Tibial artery (tissue), 4 donors: ENCODE measurements at places on chromosomes 12 and 14.
A peak's percentile ranks its signal among the peaks of the same experiment; 100 is the strongest.

DNA sequence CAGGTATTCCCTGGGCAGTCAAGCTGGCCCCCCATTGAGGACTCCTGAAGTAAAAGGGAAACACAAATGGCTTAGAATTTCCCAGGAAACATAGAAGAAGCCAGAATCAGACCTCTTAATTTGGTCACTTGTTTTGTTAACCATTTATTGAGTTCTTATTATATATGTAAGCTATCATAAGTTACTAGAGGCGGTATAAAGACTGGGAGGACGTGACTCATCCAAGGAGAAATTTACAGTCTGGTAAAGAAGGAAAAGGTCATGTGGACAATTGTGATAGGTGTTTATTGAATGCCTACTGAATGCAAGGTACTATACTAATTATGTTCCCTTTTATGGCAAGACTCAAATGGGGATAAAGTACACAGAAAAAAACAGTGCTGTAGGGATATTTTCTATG is 146.7 kb downstream of the DYRK2 start:
- no peak for DNase-seq

DNA sequence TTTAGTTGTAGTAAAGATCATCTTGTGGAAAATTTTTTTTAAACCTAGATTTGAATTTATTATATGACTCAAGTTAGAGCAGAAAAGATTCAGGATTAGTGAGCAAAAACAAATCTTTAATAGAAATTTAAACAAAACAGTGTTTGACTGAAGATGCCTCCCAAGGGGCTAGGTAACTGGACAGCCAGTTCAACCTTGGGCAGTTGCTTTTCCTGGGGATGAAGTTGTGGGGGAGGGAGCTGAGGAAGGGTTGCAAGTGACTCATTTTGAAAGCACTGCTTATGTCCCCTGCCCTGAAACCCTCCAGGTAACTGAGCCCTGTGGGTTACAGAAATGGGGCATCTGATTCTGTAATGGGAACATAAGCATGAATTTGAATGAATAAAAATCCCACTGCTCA is 13.1 kb downstream of the CFAP54 start:
- DNase-seq: no peak

- peak; percentile 54 for DNase-seq
Measured at GRCh38 chr14:105863296-105864108, 337.1 kb downstream of the TMEM121 start.

- no peak for DNase-seq
Measured at GRCh38 chr14:91373591-91374254, 43.9 kb downstream of the CCDC88C start.

- no peak for DNase-seq
Measured at GRCh38 chr12:42270596-42270995, 32.5 kb upstream of the YAF2 start.

DNA sequence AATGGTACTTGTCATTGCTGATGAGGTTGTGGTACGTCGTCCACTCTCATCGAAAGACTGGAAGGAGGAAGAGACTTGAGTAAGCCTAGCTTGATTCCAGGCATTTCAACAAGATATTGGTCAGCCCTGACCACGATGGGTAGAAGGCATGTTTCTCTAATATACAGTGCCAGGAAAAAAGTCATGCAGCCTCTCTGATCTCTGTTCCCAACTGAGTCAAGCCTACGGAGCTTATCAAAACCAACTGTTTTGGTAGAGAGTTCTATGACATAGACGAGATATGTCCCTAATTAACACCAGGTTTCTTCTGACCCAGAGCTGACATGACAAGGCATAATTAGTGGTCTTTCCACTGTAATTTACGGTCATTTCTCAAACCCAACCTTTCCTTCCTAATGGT is 58.5 kb downstream of the NIN start:
- no peak for DNase-seq

DNA sequence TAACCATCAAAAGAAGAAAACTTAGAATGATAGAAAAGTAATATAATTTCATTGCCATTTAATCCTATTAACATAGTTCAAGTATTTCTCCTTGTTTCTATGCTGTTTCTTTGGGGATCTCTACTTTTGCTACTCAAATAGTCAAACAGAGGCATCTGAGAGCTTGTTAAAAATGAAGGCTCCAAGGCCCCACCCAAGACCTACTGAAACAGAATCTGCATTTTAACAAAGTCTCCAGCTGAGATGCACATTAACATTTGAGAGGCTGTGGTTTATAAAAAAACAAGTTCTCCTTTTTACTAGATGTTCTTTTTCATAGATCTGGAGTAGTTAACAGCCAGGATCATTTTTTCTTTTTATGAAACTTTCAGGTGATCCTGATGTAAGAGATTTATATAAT is 31.8 kb downstream of the PPFIA2 start:
- DNase-seq: no peak

GRCh38 chr12:132018193-132018916 is 68.6 kb downstream of the EP400 start:
- DNase-seq: no peak

- DNase-seq: peak; percentile 73
Measured at GRCh38 chr12:117686911-117687377, 281.8 kb downstream of the KSR2 start.

DNA sequence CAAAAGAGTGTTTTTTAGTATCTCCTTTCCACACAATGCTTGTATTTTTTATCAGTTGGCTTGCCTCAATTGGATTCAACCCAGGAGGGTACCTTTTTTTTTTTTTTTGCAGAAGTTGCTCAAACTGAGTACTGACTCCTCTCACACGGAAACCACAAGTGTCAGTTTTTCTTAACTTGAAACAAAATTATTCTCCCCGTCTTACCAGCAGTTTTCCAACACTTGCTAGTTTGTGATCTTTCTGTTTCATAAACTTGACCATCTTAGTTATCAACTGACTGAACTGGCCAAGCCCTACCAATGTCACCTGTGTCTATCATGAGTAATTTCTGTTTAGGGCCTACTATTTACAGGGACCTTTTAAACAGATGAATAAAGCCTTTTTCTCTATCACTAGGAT is 34.1 kb upstream of the ITPR2 start:
- DNase-seq: no peak
